CD4-positive, alpha-beta T cell treated with Interleukin-1 beta for 1 hour (primary cell): ENCODE measurements at places on chromosomes 16 and 17.

- DNase-seq, result no peak
Observed at GRCh38 chr17:79609049-79609589, 1.7 kb downstream of the RBFOX3 start.

GRCh38 chr17:77320485-77321256, 179.9 kb downstream of the SEC14L1 start:
- no peak for DNase-seq

DNA sequence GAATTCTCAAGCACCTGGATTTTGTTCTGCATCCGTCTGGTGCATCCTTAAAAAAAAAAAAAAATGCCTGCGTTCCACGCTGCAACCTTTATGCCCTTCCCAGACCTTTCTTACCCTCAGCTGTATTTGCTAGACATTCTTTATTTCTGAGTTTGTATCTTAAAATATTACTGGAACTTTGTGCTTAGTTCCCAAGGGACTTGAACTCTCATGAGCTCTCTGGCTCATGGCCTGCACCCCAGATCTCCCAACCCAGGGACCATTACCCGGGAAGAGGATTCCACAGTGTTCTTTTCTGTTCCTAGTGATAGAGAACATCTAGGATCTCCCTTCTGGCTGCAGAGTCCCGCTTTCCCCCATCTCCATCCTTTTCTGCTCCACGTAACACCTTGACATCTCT, 28.9 kb upstream of the CLEC18A start:
- no peak for DNase-seq

GRCh38 chr16:5977329-5977728, 879.7 kb upstream of the EEF2KMT start:
- no peak for DNase-seq

DNA sequence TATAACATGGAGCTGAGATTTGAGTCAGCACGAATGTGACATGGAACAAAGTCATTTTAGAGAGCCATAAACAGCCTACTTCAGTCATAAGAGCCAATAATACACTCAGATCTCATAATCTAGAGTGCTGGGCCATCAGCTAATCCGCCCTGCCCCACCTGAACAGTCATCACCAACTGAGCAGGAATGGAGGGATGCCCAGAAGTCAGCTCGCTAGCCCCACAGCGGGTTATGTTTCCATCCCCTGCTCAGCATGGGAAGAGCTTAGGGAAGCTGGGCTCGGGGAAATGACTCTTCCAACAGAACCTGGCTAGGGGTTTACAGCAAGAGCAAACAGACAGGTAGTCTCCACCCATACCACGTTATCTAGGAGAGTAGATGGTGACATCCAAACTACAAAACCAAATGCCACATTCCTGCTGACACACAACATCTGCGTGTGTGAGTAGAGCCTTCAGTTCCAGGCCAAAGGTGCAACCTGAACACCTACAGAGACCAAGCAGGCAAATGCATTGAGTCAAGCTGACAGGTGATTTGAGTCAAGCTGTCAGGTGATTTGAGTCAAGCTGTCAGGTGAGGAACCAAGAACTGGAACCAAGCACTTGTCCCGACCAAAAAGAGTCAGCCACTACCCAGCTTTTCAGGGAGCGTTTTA, 2.0 kb downstream of the TMEM11 start:
- DNase-seq, result no peak
